Left colon (tissue), 2 donors: ENCODE measurements at places on chromosomes 7 and 10. TPM values are rescaled to one million over a fixed set of nuclear protein-coding genes. Genes with fewer than 3 reads are reported as not detected.

DNA sequence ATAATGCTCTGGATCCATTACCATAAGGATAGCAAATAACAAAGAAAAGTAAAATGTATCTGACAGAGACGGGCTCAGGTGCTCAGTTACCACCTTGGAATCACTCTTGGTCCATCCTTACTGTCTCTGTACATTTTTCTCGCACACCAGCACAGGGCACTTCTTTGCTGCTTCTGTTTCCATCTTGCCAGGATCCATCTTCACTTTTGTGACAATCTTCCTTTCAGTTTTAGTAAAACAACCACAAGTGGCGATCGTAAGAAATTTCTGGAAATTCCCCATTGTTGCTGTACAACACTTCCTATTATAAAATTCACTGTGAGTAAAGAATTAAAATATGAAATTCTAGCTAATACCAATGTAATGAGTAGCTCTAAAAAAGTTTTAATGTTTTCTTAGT is 695.5 kb downstream of the GRM8 start:
- no peak for DNase-seq

DNA sequence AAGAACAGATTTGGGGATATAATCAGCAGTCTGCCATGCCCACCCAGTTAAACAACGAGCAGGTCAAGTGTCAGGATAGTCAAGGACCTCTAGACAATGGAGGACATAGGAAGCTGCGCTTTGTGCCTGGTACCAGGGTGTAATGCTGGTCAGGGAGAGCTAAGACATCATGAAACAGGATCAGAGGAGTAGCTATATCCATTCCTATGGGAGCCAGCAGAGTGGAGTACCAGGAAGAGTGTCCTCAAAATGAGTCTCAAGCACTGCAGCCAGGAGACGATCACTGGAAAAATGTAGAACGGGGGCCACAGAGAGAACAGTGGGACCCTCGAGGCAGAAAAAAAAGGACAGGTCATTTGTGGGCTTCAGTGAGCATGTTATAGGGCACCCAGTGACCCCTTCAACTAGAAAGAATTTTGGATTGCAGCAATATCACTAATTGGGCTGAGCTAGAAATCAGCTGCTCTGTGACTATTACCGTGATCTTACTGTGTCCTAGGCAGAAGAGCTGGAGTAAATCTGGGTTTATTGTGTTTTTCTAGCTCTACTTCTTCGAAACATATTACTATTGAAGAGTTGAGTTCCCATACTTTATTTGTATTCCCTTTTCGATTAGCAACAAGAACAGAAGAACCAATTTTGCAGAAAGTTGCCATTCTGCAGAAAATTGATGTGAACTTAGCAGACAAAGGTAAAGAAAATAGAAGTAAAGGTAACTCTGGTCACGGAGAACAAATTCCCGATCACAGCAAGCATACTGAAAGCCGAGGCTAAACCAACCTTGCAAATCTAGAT is 319.6 kb downstream of the AHR start:
- no peak for DNase-seq

DNA sequence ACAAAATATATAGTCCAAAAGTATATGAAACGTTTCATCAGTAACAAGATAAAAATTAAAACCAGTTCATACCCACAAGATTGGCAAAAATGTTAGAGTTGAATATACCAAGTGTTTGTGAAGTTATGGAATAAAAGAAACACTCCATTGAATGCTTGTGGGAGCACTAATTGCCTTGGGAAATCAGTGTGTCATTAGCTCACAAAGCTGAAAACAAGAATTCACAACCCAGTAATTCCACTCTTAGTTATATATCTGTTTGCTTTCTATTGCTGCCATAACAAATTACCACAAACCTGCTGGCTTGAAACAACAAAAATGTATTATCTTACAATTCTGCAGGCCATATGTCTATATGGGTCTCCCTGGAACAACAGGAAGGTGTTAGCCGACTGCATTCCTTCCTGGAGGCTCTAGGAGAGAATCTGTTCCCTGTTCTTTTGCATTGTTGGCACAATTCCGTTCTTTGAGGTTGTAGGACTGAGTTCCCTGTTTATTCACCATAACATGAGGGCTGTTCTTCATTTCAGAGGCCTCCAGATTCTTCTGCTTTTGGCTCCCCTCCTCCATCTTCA is 45.7 kb downstream of the SEM1 start:
- no peak for DNase-seq

Gene RAPGEF5
- 62.9 TPM for total RNA-seq

Gene GBX1
- not detected for total RNA-seq
